Heart left ventricle (tissue), 16 donors: ENCODE measurements at places on chromosomes 1 and 21. TPM values are rescaled to one million over a fixed set of nuclear protein-coding genes. Genes with fewer than 3 reads are reported as not detected.

ALX3 gene
- total RNA-seq: not detected

RIMKLA gene
- total RNA-seq: 6.2 TPM

BCL2L15 gene
- not detected for total RNA-seq

GRCh38 chr1:13588946-13589796, 5.5 kb downstream of the PDPN start:
- DNase-seq: no peak
- H3K4me3 ChIP-seq: no peak overlapping the region
- H3K4me1 ChIP-seq: peaks cover 30% of the 10 kb centered on the region
- H3K36me3 ChIP-seq: no peaks in the 10 kb centered on the region
- H3K27ac ChIP-seq: no peak overlapping the region
- H3K27me3 ChIP-seq: no peaks in the 10 kb centered on the region

DNA sequence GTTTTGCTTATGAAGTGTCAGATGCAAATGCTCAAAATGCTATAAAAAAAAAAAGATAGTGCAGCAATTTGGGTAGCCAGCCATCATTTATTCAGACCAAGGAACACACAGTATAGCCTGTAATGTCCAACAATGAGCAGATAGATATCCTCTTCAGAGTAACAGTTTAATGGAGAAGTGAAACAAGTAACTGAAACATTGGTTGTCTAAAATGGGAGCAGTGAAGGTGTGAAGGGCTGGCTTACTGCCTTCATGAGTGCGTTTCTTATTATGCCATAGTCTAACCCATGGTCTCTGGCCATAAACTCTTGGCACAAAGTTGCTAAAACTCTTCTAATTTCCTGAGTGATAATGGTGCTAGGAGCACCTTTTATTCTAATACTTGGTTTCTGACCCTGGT, 11.4 kb downstream of the RGS5 start:
- peaks cover 13% of the 10 kb centered on the region for H3K4me1 ChIP-seq
- no peak overlapping the region for H3K4me3 ChIP-seq
- H3K27ac ChIP-seq: no peak overlapping the region

DNA sequence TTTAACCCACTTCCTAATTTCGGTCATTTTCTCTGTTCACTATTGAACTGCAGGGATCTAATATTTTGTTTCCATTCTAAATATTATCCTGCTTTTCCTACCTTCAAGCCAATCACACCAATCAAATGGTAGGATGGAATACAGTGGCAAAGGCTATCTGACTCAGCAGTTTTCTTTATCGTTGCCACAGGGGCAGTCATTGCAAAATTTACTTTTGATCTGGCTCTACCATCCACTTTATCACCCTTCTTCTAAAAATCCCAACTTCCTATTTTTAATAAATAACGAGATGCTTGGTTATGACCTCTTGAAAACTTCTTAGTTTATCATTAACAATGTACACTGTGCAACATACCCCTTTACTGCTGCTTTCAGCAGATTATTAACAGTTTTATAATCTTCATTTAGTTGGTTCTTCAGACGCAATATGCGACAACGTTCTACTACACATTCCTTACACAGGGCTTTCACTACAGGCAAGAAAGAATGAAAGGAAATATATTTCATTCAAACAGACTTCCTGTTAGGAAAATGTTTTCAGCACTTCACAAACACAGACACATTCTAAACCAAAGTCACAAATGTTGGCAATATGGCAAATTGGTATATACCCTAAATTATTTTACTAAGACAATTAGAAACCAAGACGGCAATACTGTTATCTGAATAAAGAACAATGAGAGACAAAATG, 52.3 kb upstream of the RAP1GAP start:
- no peak overlapping the region for H3K27ac ChIP-seq
- peaks cover 89% of the 10 kb centered on the region for H3K36me3 ChIP-seq
- no peak for DNase-seq
- H3K27me3 ChIP-seq: no peaks in the 10 kb centered on the region
- H3K4me3 ChIP-seq: no peak overlapping the region
- no peaks in the 10 kb centered on the region for H3K4me1 ChIP-seq

- peak overlapping the region; percentile 15 for H3K27ac ChIP-seq
- H3K4me1 ChIP-seq: no peaks in the 10 kb centered on the region
- DNase-seq: peak; percentile 67
- H3K4me3 ChIP-seq: peak overlapping the region; percentile 21
- H3K27me3 ChIP-seq: no peaks in the 10 kb centered on the region
These were observed 826 bp downstream of the LAPTM5 start for GRCh38 chr1:30756545-30757351.

C1orf87 gene
- not detected for total RNA-seq

- H3K4me1 ChIP-seq: no peaks in the 10 kb centered on the region
- no peak overlapping the region for H3K27ac ChIP-seq
- no peaks in the 10 kb centered on the region for H3K36me3 ChIP-seq
- no peak overlapping the region for H3K4me3 ChIP-seq
- no peak for DNase-seq
These were observed 23.7 kb upstream of the RAVER2 start for GRCh38 chr1:64721135-64721534.
